NCI-H2081 (cell line): ENCODE measurements at places on chromosomes 2 and 18.
A peak's percentile ranks its signal among the peaks of the same experiment; 100 is the strongest.

DNA sequence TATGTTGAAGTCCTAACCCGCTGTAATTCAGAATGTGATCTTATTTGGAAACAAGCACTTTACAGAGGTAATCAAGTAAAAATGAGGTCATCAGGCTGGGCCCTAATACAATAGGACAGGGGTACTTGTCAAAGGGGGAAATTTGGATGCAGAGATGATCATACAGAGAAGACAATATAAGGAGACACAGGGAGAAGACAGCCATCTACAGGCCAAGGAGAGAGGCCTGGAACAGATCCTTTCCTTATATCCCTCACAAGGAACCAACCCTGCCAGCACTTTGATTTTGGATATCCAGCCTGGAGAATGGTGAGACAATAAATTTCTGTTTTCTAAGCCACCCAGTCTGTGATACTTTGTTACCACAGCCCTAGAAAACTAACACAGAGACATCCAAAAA, 104.3 kb downstream of the METTL4 start:
- DNase-seq = no peak

DNA sequence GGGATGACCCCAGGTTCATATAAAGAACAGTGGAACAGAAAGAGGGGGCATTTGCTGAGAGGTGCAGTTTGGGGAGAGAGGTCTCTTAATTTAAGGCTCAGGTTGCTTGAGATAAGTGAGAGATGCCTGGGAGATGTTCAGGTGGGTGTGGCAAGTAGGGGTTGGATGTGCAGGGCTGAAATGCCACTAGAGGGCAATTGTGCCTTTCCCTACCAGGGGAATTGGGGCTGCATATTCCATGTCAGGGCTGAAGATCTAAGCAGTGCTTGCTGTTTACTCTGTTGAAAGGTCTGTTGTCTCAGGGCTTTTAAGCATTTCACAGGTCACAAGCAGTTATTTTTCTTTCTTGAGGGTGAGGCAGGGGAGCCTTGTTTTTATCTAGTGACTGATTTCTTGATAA, 7.8 kb downstream of the CCDC85A start:
- DNase-seq = peak; percentile 74

DNA sequence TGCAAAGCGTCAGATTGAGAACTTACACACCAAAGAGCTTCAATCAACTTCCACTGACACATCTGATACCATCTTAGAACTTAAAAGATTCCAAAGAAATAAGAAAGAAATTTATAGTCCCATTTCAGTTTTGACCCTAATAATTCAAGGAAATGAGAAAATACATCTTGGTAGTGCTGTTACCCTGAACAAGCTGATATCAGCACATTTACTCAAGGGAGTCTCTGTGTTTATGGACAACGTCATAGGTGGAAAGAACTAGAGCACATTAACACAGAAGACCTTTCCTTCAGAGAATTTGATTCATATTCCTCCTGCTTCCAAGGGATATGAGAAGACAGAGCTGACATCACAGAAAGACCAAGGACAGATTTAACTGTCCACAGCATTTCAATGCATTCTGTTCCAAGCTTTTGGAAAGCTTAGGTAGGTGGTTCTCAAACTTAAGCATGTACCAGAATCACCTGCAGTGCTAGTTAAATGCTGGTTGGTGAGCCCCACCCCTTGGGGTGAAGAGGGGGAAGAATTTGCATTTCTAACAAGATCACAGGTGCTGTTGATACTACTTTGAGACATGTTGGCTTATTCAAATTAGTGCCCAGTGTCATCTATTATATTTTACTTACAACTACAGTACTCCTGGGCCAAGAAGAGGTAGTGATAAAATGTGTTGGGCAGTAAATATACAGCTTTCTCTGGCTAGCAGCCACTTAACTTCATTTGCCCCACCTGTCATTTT, 59.8 kb downstream of the LDAH start:
- DNase-seq = no peak

- DNase-seq = peak; percentile 28
Measured at GRCh38 chr2:52936029-52936428, 831.6 kb upstream of the CHAC2 start.

- no peak for DNase-seq
Measured at GRCh38 chr2:28904295-28904694, 9.8 kb downstream of the WDR43 start.

DNA sequence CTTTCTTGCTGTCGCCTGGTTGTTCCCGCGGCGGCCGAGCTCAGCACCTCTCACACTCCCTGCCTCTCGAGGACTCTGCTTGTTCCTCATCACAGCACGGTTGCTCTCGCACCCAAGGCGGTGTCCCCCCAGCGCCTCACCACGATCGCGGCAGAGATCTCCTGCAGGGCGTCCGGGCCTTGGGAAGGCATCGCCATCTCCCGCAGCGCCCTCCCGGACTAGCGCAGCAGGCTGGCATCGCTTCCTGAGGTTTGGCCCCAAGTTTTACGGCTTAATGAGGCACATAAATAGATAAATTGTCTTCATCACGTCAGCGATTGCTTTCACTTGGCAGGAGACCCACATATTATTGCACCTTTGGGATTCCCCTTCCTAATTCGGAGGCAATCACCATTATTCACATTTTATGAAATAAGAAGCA, 125.4 kb downstream of the RGPD3 start:
- no peak for DNase-seq

- no peak for DNase-seq
Measured at GRCh38 chr2:905833-906140, 44.9 kb upstream of the SNTG2 start.

DNA sequence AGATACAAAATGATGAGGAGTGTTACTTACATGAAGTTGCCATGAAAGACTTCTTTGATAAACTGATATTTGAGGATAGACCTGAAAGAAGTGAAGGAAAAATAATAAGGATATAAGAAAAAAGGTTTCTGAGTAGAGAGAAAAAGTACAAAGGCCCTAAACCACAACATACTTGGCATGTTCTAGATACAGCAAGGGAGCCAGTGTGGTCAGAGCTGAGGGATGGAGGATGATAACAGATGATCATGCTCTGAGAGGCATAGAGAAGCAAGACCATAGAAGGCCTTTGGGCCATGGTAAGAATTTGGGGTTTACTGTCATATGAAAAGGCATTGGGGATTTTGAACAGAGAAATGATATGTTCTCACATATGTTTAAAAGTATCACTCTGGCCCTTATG, 424.1 kb upstream of the CHST9 start:
- no peak for DNase-seq

DNA sequence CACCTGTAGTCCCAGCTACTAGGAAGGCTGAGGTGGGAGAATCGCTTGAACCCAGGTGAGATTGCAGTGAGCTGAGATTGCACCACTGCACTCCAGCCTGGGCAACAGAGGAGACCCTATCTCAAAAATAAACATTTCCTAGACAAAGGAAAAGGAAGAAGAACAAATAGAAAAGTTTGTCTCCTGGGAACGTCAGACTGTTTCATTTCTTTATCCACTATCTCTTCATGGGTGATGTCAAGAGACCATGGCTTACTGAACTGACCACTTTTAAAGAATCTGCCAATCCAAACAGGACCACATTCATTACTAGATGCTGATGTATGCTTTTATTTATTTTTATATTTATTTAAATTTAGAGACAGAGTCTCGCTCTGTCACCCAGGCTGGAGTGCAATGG, 26.8 kb downstream of the COX7A2L start:
- DNase-seq = no peak

DNA sequence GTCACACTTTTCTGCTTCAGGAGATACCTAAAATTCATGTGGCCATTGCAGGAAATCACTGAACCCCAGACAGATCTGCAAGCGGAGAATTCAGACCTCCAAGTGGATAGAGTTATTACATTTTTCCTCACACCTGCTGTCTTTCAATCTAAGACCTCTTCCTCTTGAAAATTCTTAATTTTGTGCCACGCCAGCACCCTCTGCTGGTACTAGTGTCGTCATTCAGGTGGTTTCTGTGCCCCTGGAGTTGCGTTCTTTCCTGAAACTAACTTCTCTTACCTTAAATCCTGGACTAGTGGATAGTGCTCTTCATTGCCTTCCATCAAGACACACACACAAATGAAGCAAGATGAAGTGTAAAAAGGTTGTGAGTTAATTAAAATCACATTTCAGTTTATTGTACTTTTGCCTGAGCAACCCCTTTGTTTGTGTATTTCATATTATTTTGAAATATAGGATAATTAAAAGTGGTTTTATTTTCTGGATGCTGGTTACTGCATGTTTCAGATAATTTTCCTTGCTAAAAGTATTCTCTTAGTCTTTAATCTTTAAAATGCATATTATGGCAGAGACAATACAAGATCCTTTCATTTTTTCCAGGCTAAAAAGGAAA, 1.6 kb upstream of the DNER start:
- DNase-seq = peak; percentile 56

- no peak for DNase-seq
Measured at GRCh38 chr2:183946193-183946592, 652.1 kb upstream of the ZNF804A start.

DNA sequence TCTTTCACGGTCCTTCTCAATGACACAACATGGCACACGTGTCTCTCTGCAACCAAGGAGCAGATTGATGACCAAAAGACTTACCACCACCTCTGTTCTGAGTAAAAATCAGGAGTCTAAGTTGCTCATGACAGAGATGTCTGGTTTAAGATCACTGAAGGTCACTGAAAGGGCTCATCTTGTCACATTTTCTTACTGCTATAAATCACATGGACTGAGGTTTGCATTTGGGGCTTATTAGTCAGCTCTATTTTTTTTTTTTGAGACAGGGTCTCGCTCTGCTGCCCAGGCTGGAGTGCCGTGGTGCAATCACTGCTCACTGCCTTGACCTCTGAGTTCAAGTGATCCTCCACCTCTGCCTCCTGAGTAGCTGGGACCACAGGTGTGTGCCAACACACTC, 19.4 kb downstream of the CFLAR start:
- no peak for DNase-seq

DNA sequence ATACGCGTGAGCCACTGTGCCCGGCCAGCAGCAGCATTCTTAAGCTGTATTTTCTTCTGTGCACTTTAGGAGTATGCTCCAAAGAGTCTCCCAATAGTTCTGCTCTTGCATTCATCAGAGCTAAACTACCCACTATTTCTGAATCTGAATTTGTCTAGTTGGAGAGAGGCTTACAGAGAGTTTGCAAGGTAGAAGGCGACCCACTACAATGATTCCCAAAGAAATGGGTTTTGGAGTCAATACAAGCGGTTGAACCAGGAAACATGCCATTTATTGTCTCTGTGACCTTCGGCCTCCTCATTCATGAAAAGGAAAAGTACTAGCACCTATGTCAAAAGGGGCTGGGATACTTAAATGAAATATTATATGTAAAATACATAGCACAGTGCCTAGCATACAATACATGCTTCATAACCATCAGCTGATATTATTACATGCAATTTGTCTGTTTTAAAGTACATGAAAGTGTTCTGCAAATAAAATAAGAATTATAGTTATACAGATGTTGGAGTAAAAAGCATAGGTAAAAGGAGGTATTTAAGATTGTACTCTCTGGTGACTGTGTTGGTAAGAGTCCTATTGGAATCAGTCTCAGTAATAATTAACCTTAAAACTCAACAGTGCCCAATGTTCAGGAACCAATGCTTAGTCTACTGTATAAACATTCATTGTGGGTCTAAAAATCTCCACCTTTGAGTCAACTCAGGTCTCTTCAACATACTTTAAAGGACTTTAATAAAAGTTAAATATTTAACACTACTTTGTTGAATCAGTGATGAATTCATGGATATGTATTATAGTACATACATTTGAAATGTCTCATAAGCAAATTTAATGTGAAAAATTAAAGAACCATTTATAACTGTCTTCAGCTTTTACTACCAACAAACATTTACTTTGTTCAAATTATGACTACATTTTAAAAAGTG, 89.8 kb upstream of the GRB14 start:
- no peak for DNase-seq

DNA sequence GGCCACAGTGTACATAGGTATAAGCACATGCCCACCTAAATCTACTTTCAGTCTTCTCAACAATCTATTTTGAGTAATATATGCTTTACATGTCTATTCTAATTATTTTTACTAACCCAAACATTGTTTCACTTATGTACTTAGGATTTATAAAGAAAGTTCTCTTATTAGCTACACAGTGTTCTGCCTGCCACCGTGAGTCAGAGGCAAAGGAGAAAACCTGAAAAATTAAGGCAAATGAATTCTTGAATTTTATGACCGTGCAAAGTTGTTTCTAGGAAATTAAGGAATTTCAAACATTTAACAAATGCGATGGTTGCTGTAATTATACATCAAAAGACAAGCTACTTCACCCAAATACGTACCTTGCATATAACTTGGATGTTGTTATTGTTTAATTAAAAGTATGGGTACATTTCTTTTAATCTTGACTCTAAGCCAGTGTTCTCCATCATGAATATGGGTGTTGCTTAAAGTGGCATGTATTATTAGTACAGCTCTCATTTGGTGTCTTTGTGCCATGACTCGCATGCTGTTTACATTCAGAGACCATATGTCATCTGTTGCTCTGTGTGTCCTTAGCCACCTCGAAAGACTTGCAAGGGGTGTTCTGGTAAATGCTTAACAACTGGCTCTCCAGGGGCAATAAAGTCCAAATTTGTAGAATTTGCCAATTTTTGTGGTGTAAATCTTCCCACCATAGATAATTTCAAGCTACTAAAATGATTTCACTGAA, 154.3 kb upstream of the FN1 start:
- no peak for DNase-seq

GRCh38 chr18:58125756-58126155, 81.7 kb downstream of the NEDD4L start:
- DNase-seq = no peak

DNA sequence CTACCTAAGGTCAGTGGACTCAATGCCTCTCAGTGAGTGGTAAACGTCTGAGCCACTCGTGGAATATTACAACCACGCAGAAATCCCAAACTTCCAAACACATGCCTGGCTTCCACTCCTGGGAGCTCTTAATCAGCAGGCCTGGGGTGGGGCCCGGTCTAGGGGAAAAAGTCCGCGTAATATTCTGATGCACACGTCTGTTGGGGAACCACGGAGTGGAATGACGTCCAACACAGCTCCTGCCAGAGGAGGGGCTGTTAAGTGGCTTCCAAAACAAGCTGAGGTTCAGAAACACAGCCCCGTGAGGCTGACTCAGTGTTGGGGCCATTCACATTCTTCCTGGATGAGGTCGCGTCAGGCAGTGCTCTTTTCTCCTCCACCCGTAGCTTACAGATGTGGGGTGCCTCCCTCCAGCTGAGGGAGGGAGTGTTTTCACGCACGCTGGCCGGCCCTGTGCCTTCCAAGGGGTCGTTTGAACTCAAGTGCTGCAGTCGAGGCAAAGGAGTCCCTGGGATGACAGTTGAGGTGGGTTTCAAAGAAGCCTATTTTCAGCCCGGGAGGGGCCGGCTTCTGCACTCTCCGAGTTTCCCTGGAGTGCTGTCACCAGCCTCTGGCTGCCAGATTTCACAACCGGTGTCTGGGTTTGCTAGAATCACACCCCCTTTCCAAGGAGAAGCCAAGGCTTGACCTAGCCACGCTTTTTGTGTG, 73.1 kb downstream of the ACKR3 start:
- DNase-seq = no peak

DNA sequence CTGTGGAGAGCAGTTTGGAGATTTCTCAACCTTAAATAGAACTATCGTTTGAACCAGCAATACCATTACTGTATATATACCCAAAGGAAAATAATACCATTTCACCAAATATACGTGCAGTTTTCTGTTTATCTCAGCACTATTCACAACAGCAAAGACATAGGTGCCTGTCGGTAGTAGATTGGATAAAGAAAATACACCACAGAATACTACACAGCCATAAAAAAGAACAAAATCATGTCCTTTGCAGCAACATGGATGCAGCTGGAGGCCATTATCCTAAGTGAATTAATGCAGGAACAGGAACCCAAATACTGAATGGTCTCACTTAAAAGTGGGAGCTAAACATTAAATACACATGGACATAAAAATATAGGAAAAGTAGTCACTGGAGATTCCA, 81.3 kb downstream of the SMCHD1 start:
- DNase-seq = no peak
